ENCODE measurements at places on chromosomes 2 and 18. TPM values are rescaled to one million over a fixed set of nuclear protein-coding genes. Genes with fewer than 3 reads are reported as not detected.

The FEV gene
- polyA plus RNA-seq: not detected

- no peak for DNase-seq
These were observed 41.8 kb downstream of the CNGA3 start for GRCh38 chr2:98388081-98388480.

DNA sequence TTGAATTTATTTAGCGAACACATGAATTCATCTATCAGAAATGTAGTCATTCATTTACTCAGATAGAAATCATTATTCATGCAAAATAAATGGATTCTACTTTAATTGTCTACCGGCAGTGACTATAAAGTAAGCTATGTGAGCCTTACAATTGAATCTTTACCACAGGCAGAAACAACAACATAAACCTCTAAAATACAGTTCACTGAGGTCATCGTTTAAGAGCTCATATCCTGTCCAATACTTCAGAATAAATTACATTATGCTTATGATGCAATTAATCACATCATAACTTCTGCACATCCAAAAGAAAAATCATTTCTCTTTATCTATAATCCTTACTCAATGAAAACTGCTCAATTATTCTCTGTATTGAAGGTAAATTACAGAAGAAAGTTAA, 244.7 kb downstream of the HNMT start:
- DNase-seq: no peak

The UPP2 gene
- not detected for polyA plus RNA-seq

GRCh38 chr2:154229966-154230365, 358.2 kb downstream of the GALNT13 start:
- DNase-seq: no peak

The PCARE gene
- 0.76 TPM for polyA plus RNA-seq

DNA sequence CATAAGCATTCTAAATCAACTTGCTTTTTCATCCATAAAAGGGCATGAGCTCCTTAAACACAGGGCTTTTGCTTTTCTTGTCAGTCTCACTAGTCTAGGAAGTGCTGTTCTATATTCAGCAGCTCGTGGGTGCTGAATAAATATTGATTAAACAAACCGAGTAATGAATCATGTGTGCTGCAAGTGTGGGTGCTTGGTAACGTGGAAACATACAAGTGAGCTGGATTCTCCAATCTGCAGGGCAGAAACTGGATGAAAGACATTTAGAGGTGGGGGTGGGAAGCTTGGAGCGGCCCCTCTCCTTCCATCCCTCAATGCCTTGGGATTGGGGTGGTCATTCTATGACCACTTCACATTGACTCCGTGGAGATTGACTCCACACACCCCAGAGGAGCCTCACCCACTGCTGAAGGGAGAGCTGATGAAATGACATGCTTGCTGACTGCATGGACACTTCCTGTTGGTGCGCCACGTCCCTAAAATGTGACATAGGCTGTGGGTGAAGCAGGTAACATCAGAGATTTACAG, 114.6 kb downstream of the DOCK10 start:
- no peak for DNase-seq

- DNase-seq: no peak
These were observed 58.7 kb downstream of the PAX3 start for GRCh38 chr2:222239945-222240675.
